Activated naive CD8-positive, alpha-beta T cell treated with anti-CD3 and anti-CD28 coated beads, Interleukin-2, amount 10 ng/mL, durations not matched to agents 7 days and 5 days (primary cell): ENCODE measurements at places on chromosomes 4 and X. TPM values are rescaled to one million over a fixed set of nuclear protein-coding genes. Genes with fewer than 3 reads are reported as not detected.

The CPZ gene
- not detected for total RNA-seq

DNA sequence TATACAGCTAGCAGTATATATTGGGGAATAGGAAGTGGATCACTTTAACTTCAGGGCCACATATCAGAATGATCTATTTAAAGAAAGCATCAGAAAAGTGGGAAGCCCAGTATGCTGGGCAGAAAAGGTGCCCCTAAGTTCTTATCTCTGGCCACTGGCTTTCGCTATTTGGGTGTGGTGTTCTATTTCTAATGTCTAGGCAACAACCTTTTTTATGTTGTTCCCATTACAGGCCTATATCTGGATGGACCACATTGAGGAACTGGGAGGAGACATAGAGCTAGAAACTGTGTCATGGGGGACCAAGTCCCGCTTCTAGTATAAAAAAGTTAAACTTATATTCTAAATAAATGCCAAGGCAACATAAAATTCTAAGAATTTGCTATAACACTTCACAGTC, 935.6 kb downstream of the PDHA2 start:
- DNase-seq: no peak
- no peaks in the 10 kb centered on the region for H3K4me1 ChIP-seq
- H3K4me3 ChIP-seq: no peak overlapping the region
- H3K27ac ChIP-seq: no peak overlapping the region
- H3K36me3 ChIP-seq: no peaks in the 10 kb centered on the region
- no peaks in the 10 kb centered on the region for H3K27me3 ChIP-seq

The ARMCX1 gene
- total RNA-seq: 0.72 TPM

GRCh38 chr4:3384391-3384770, 57.4 kb upstream of the HGFAC start:
- DNase-seq: no peak
- no peak overlapping the region for H3K27ac ChIP-seq
- no peak overlapping the region for H3K4me3 ChIP-seq
- peaks cover 26% of the 10 kb centered on the region for H3K27me3 ChIP-seq
- peaks cover 8% of the 10 kb centered on the region for H3K4me1 ChIP-seq
- H3K36me3 ChIP-seq: no peaks in the 10 kb centered on the region

DNA sequence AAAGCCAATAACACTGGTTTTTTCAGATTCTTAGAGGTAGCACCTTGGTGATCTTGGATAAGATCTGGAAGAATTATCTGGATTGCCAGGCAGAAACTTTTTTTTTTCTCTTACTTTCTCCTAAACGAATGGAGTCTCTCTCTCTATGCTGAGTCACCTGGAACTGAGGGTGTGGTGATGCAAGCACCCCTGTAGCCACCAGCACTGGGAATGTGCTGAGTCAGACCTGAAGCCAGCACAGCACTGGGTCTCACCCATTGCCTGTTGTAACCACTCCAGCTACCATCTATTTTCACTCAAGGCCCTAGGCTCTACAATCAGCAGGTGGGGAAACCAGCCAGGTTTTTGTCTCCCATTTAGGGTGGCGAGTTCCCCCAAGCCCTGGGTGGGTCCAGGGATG, 923.8 kb downstream of the RAPGEF2 start:
- no peak overlapping the region for H3K4me3 ChIP-seq
- H3K36me3 ChIP-seq: no peaks in the 10 kb centered on the region
- DNase-seq: no peak
- no peak overlapping the region for H3K27ac ChIP-seq
- no peaks in the 10 kb centered on the region for H3K4me1 ChIP-seq

- H3K27me3 ChIP-seq: peaks cover 64% of the 10 kb centered on the region
- H3K4me3 ChIP-seq: peak overlapping the region; percentile 86
- H3K4me1 ChIP-seq: peaks cover 8% of the 10 kb centered on the region
- DNase-seq: peak; percentile 29
Measured at GRCh38 chr4:42150653-42151567, 1.5 kb downstream of the BEND4 start.

GRCh38 chr4:66852843-66853242, 692.5 kb downstream of the CENPC start:
- H3K36me3 ChIP-seq: no peaks in the 10 kb centered on the region
- DNase-seq: no peak
- H3K27ac ChIP-seq: no peak overlapping the region
- H3K27me3 ChIP-seq: no peaks in the 10 kb centered on the region
